ENCODE measurements at places on chromosomes 13 and 19.

- DNase-seq: no peak
Measured at GRCh38 chr13:97258801-97259200, 36.7 kb downstream of the MBNL2 start.

DNA sequence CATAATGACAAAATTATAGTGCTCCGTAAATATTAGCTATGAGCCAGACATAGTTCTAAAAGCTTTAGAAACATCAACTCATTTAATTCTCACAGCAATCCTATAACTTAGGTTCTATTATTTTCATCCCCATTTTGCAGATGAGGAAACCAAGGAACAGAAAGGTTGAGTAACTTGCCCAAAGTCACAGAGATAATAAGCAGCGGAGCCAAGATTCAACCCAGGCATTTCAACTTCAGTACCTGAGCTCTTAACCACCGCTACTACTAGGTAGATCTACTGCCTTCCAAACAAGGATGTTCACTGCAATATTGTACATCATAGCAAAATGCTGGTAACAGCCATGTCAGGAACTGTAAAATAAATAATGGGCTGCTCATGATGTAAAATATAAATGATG lies 39.9 kb downstream of the ELF1 start:
- DNase-seq: no peak

- peak; percentile 64 for DNase-seq
Measured at GRCh38 chr19:8585894-8586750, 8.9 kb upstream of the MYO1F start.

DNA sequence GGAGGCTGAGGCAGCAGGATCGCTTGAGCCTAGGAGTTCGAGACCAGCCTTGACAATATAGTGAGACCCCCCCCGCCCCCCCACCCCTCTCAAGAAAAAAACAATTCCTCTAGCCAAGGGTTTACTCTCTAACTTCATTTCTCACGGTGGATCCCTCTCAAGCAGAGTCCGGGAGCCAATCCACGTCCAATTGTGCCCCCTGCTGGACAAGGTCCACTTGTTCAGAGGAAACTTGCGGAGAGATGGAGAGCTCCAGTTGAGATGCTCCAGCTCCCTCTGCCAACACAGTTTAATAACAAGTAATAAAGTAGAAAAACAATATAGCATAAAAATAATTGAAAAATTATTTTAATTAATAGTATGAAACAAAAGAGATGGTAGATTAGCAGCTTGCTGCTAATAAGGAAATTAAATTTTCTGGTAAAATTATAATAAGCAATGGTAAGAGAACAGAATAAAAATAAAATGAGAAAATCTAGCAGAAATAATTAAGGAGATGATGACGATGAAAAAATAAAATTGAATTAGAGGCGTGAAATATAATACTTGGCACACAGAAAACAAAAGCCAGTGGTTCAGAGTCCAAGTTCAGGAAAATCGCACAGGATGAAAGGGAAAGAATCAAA lies 14.5 kb upstream of the SIGLEC14 start:
- peak; percentile 58 for DNase-seq

DNA sequence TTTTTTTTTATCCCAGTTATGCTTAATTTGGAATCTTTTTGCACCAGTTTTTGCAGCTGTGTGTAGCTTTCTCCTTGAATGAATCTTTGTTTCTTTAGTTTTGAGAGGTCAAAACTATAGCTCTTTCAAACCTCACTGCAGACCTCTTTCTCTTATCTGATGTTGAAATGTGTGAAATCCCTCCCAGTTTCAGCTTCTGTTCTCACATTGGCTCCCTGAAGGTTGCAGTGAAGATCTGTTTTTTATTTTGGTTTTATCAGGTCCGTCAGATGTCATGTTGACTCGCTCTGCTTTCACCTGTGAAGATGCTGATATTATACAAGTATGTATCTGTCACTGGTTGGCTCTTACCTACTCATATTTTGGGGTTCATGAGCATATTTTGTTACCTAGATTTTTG lies 372.0 kb downstream of the RFC3 start:
- no peak for DNase-seq

GRCh38 chr19:35905178-35905727 lies 2.8 kb downstream of the TYROBP start:
- DNase-seq: no peak

- no peak for DNase-seq
Measured at GRCh38 chr13:75416327-75417011, 65.5 kb downstream of the TBC1D4 start.

- DNase-seq: no peak
Measured at GRCh38 chr19:21022996-21023395, 2.5 kb downstream of the ZNF430 start.

GRCh38 chr13:110242615-110243014 lies 64.3 kb downstream of the COL4A1 start:
- no peak for DNase-seq

DNA sequence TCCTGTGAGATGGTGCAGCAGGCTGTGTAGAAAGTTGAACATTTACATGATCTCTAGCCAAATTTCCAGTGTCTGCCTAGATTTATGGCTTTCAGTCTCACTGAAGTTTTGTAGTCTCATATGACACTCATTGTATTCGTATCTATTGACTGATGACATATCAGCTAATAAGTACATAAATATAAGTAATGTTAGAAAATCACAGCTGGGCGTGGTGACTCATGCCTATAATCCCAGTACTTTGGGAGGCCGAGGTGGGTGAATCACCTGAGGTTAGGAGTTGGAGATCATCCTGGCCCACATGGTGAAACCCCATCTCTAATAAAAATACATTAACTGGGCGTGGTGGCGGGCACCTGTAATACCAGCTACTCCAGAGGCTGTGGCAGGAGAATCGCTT lies 54.7 kb upstream of the HTR2A start:
- DNase-seq: no peak
